ENCODE measurements at places on chromosomes 13 and 19.

GRCh38 chr13:114281351-114282040 lies at the start of gene UPF3A:
UPF3A (plus strand) TSS chr13:114281601; CDS start chr13:114281640, 39 bp downstream.
- DNase-seq = peak; percentile 88

- DNase-seq = no peak
Observed at GRCh38 chr13:33119856-33120543, 103.8 kb downstream of the KL start.

DNA sequence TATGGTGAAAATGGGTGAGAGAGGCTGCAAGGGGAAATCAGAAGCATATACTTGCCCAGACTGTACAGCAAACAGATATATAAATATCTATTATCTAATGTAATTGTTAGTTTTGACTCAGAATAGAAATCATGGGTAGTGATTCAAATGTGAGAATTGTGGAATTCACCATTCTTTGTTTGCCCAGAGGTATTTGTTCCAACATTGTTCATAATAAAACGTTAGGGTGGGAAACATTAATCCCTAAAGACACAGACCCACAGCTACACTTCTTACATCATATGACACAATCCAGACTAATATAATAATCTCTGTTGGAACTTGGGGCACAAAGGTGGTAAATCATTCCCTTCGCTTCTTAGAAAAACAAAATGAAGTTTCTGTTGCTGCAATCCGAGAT lies 646.5 kb upstream of the SLITRK6 start:
- DNase-seq = no peak

DNA sequence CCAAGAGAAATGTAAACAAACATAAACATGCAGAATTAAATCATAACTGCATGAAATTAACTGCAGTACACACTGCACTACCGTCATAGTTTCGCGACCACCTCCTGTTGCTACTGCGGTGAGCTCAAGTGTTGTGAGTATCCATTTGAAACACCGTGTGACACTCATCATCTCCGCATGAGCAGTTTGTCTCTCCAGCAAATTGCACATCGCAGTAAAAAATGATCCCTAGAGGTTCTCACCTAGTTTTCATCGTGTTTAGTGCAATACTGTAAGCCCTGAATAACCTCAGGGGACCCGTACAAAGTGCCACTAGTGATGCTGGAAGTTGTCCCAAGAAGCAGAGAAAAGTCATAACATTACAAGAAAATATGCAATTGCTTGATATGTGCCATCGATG lies 147.7 kb downstream of the DPF1 start:
- no peak for DNase-seq

DNA sequence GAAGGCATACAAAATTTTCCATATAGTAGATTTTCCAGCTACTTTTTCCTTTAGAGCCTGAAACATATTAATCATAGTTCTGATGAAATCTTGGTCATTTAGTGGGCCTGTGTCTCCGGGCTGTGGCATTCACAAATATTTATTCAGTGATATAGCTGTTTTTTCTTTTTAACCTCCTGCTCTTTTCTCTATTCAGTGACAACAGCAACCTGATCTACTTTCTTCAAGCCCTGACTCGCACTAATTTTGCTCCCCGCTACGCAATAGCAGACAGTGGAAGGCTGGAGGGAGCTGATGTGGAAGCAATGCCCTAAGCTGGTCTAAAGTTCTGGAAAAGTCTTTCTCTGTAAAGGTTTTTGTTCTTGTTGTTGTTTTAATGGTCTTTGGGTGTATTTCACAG lies 289.7 kb downstream of the SLITRK6 start:
- no peak for DNase-seq

- DNase-seq = no peak
Observed at GRCh38 chr13:52842441-52842840, 6.0 kb downstream of the PCDH8 start.

DNA sequence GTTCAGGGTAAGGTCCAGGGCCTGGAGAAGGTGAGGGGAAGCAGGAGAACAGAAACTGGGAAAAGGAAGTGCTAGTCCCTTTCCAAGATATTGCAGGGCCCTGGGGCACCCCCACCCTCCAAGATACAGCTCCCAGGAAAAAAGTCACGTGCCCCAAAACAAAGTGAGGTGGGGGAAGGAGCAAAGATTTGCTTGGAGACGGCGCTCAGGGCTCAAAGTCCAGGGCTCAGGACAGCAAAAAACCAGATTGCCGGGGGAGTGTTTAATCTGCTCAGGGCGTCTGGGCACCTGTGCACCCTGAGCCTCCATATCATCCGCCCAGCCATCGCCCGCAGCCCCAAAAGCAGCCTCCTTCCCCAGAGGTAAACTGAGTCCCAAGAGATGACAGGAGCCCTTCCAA lies 6.3 kb downstream of the SMIM24 start:
- DNase-seq = no peak

DNA sequence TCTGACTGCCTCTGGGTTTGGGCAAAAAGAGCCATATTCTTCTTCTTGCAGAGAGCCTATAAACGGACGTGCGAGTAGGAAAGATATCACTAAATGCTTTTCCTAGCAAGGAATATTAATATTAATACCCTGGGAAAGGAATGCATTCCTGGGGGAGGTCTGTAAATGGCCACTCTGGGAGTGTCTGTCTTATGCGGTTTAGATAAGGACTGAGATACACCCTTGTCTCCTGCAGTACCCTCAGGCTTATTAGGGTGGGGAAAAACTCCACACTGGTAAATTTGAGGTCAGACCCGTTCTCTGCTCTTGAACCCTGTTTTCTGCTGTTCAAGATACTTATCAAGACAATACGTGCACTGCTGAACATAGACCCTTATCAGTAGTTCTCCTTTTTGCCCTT lies 763.8 kb downstream of the SLITRK5 start:
- no peak for DNase-seq

GRCh38 chr19:29450812-29451211 lies 75.0 kb upstream of the VSTM2B start:
- DNase-seq = no peak

- DNase-seq = peak; percentile 83
Observed at GRCh38 chr19:12194827-12195731, 32.2 kb downstream of the ZNF136 start.

DNA sequence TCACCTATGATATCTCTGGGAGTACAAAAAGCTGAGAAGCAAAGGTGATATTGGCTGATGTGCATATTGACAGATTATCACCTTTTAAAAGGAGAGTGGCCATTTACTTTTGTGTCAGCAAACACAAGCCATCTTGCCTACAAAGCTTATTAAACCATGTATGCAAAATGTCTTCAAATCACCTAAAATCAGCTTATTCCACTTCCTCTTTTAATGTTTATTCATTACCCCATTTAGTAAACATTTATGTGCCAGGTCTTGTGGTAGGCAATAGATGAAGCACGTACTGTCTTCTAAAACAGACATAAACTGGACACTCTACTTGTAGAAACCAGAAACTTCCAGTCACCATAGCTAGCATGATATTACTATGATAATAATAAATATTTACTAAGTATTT lies 354.6 kb downstream of the RBM26 start:
- no peak for DNase-seq

GRCh38 chr19:36973844-36974195 lies 57.7 kb downstream of the ZNF568 start:
- no peak for DNase-seq

GRCh38 chr19:50959731-50960500 lies 7.1 kb upstream of the KLK5 start:
- no peak for DNase-seq

DNA sequence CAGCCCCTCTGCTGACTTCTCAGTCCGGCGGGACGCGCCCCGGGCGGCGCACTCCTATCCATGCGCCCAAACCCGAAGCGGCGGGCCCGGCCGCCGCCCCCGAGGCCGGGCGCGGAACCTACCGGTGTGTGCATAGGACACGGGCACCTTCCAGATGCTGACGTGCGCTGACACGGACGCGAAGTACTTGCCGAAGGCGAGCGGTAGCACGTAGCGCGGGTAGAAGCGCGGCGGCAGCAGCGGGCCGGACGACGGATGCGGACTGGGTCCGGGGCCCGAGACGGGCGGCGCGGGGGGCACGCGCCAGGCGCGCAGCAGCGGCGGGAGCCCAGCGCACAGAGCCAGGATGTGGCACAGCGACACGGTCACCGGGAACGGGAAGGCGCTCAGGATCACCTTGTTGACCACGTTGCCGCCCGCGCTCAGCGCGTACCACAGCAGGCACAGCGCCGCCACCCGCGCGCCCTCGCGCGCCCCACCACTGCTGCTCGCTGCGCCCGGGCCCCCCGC lies 338 bp downstream of the SLC35E1 start:
- DNase-seq = peak; percentile 47

DNA sequence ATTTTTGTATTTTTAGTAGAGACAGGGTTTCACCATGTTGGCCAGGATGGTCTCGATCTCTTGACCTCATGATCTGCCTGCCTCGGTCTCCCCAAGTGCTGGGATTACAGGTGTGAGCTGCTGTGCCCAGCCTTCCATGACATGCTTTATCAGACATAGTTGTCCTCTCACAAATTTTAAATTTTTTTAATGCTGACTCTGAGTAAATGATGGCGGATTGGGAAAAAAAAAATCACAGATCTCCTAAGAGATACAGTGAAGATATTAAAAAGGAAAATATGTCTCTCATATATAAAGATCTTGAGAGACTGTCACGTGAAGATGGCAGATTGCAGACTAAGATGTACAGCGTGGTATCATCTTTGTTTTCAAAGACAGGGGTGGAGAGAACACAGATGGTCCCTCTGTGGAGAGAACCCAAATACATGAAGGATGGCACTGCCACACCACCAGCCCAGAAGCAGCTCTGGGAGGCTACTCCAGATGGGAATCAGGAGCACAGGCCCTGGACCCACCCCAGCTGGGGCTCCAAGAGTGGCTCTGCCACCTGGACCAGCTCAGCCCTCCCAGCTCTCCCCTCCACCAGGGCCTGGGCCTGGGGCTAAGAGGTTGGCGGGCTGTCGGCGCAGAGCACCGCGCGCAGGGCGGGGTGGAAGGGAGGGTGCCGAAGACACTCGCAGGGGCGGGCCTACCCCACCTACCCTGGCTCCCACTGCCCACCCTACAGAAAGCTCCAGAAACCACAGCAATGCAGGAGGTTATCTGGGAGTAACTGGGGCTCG lies 20.0 kb upstream of the CCNP start:
- no peak for DNase-seq

GRCh38 chr19:4338441-4339355 lies at the start of gene STAP2:
STAP2 (minus strand) TSS chr19:4338827; CDS start chr19:4338753, 74 bp downstream.
- DNase-seq = peak; percentile 54

GRCh38 chr13:24610956-24611355 lies 69.3 kb upstream of the ATP12A start:
- no peak for DNase-seq

DNA sequence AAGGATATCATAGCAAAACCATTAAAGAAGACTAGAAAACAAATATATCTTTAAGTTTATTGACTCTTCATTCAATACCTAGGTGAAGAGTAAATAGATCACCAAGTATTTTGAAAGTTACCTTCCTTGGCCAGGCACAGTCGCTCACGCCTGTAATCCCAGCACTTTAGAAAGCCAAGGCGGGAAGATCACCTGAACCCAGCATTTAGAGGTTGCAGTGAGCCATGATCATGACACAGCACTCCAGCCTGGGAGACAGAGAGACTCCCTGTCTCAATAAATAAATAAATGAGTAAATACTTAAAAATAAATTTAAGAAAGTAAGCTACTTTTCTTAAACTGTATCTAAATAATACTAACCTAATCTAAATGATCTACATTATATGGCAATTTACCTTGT lies 8.9 kb upstream of the WBP4 start:
- no peak for DNase-seq

- no peak for DNase-seq
Observed at GRCh38 chr19:17765069-17765618, 13.9 kb downstream of the FCHO1 start.

- no peak for DNase-seq
Observed at GRCh38 chr13:49810567-49811526, 18.4 kb upstream of the KPNA3 start.

GRCh38 chr13:33633701-33634545 lies 184.0 kb upstream of the RFC3 start:
- DNase-seq = no peak

DNA sequence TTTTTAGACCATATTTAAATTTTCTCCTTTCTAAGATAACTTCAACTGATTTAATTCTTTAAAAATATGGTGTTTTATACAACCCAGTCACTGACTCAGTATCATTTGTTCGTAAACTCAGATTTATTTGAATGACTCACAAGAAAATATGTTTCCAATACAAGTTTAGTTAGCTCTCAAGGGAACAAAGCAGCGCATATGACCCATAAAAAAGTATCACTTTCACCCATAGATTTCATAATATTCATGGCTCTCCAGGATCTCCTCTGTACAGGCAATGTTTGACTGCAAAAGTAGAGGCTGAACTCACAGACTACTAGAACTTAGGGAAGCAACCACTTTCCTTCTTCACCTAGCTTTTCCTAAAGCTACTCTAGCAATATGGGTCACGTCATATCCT lies 405.6 kb upstream of the PCDH9 start:
- DNase-seq = no peak

GRCh38 chr13:79336966-79337365 lies 69.1 kb downstream of the RBM26 start:
- DNase-seq = no peak

DNA sequence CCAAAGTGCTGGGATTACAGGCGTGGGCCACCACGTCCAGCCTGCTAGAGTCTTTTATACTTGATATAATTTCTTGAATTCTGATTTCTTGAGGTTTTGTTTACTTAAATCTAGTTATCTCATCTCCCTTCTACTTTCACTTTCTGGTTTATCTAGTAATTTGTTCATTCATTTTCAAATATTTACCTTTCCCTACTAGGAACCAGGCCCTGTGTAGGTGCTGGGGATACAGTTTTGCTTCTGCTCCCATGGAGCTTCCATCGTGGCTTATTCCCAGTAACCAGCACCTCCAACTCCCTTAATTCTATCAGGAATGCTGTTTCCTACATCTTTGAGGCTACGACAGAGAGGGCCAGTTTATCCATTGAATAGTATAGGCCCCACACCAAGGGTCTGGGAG lies 24.1 kb upstream of the TRIM13 start:
- DNase-seq = no peak

- DNase-seq = no peak
Observed at GRCh38 chr19:6568816-6569215, 22.1 kb downstream of the CD70 start.
